ENCODE measurements at places on chromosomes 6 and 20. TPM values are rescaled to one million over a fixed set of nuclear protein-coding genes. Genes with fewer than 3 reads are reported as not detected.

- no peaks in the 10 kb centered on the region for H3K36me3 ChIP-seq
- no peaks in the 10 kb centered on the region for H3K27me3 ChIP-seq
- H3K4me1 ChIP-seq: no peaks in the 10 kb centered on the region
- DNase-seq: no peak
- H3K4me3 ChIP-seq: no peak overlapping the region
- H3K27ac ChIP-seq: no peak overlapping the region
Measured at GRCh38 chr6:150485161-150485958, 114.3 kb upstream of the PLEKHG1 start.

DNA sequence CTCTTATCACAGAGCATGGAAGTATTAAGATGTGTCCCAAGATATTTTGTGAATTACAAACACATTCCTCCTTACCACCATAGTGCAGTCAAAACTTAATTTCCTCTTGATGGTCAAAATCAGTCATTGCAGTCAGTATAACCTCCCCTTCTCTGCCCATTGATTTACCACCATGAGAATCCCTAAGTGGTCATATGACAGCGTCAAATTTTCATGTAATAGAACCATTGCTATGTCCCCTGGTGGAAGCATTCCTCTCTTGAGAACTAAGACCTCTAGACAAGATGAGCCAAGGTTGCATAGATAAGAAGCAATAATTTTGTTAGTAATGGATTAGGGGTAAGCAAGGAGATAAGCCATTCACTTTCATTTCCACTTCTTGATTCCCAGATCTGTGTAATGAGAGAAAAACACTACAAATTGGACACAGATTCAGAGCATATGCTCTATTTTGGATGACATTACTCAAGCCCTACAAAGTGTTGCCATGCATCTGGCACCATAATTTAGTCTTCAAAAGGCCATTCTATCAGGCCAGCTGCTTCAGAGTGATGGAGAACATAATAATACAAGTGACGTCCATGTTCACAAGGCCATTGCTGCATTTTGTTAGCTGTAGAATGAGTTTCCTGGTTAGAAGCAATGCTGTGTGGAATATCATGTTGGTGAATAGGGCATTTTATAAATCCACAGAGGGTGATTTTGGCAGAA lies 49.6 kb upstream of the PDE7B start:
- H3K4me3 ChIP-seq: no peak overlapping the region
- DNase-seq: no peak
- no peaks in the 10 kb centered on the region for H3K36me3 ChIP-seq
- H3K4me1 ChIP-seq: no peaks in the 10 kb centered on the region
- no peak overlapping the region for H3K27ac ChIP-seq

DNA sequence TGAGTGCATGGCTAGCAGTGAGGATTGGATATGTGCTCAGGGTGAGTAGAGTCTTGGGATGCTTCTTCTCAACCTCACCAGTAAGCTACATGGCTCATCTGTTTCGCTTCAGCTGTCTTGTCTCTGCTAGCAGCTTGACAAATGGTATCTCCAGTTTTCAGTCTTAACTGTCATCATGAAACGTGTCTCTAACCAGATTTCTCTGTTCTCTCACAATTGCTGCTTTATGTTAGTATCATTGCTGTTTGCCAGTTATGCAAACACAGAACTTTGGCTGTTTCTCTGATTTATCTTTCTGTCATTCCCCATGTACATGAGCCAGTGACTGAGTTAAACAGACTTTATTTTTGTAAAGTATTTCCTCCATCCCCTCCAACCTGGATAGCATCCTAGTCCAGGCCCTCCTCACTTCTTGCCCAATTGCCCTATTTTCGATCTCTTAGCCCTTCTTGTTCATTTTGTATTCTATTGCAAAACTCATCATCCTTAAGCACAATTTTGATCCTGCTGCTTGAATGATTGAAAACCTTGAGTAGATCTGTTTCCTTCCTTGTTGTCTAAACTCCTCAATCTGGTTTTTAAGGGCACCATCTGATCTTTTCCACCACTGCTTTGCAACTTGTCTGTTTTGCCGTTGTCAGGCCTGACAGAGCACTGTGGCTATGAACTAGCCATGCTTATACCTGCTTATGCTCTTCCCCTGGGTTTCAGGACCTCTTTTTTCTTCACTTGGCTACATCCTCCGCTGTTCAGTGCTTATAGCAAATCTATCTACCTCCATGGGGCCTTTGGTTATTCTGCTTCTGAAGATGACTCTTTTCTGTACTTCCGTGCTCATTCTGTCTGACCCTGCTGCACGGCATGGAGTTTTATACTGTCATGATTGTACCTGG lies 37.7 kb upstream of the ADIG start:
- no peak overlapping the region for H3K4me3 ChIP-seq
- peaks cover 59% of the 10 kb centered on the region for H3K36me3 ChIP-seq
- no peaks in the 10 kb centered on the region for H3K4me1 ChIP-seq

Gene SMPDL3A
- 3.5 TPM for total RNA-seq

Gene COL20A1
- total RNA-seq: 0.17 TPM
